Kasumi-1 (cell line): ENCODE measurements at places on chromosomes 7 and 10.

- no peak for DNase-seq
These were observed 42.0 kb downstream of the MYL10 start for GRCh38 chr7:101586906-101587677.

DNA sequence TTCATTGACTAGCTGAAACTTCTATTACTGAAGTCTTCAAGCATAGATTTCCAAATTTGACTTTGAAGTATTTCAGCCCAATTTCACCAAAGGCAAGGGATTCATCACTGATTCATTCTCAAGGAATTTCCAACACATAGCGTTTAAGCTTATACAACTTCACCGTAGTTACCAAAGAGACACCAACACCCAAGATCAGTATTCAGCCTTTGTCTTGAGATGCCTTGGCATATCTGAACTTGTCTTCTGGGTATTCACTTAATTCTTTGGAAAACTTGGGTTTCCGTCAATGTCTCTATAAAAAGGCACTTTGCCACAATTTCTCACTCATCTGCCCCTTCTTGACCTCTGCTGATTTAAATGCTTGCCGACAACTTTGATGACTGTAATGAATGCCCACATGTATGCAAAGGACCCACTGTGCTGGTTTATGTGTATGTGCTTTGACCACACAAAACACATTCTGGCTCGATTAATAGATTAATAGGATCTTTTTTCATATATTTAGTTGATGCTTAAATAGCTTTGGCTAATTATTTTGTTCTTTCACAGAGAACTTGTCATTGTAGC, 49.6 kb downstream of the TES start:
- DNase-seq, result no peak

- no peak for DNase-seq
These were observed 121.1 kb upstream of the RHOBTB1 start for GRCh38 chr10:61065051-61065450.

GRCh38 chr7:159093351-159093971, 51.2 kb downstream of the VIPR2 start:
- no peak for DNase-seq

- DNase-seq, result no peak
These were observed 1.3 kb downstream of the INSYN2A start for GRCh38 chr10:127195041-127195506.

DNA sequence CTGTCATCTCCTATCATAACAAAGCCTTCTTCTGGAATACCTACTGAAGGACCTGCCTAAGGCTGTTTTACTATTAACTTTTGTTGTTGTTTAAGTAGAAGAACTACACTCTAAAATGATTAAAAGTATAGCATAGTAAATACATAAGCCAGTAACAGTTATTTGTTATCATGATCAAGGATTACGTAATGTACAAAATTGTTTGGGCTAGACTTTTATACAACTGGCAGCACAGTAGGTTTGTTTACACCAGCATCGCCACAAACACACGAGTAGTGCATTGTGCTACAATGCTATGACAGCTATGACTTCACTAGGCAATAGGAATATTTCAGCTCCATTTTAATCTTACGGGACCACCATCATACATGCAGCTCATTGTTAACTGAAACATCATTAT, 169.1 kb downstream of the LRRN3 start:
- DNase-seq, result no peak

DNA sequence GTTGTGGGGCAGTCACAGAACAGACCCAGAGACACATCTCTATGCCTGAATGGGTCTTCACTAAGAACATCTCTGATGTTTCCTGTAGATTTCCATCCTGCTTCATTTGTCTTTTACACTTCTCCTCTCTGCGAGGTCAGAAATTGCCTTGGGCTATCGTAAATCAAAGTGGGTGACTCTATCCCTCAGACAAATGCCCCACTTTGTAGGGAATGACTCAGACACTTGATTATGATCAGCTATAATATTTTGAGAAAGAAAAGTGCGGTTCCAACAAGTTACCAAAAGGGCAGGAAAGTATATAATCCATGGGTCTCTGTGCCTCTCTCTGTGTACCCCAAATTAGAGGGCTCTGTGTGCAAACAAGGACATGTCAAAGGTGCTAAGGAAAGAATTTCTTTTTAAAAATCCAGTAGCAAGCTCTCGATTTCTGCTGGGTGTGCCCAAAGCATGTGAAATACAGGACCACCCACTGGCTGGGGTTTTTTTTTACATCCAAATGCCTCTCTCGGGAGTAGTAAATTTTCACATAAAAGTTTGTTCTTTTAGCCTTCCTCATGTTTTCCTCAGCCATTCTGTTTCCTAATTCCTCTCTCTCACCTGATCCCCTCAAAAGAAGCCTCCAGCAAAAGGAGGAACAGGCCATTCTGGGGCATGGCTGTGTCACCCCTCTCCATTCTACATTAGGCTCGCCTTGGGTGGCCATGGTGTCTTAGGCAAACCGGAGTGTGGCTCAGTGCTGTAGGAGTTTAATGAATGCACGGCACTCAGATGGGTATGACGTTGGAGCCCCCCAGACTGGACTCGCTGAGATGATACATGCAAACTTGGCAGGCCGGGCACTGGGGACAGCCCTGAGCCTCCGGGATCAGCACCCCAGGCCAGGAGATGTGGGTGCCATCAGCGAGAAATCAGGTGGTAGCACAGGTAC, 6.3 kb upstream of the OPN4 start:
- DNase-seq, result no peak

DNA sequence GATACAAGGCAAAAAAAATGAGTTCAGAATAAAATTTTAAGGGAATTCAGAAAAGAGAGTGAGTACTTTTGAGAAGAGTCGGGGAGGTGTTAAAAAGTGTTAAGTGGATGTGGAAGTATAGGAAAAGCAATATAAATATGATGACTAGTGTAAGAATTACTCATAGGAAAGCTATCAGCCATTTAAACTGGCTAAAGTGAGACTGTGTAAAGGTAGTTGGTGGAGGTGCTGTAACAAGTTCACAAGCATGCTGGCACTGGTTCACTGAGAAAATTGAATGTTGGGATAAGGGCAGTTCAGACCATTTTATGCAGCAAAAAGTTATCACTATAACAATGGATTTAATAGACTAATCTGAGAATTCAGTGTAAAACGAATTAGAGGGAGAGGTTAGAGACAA, 179.0 kb upstream of the DKK1 start:
- no peak for DNase-seq

DNA sequence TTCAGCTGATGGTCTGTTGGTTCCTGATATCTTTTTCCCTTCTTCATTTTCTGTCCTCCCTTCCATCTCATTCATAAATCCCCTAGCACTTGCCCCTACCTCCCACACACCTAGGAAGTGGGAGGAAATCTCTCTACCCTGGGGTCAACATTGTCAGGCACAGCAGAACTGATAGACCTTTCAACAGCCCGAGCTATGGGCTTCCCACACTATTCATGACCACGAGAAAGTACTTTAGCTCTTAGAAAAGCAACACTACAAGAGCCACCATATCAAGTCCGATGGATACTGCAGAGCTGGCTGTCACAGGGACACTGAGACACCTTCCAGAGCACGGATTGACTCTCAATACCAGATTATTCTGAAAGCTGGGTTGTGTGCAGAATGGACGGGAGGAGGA, 180.6 kb upstream of the NEBL start:
- no peak for DNase-seq
